ENCODE measurements at places on chromosomes 6 and 20. TPM values are rescaled to one million over a fixed set of nuclear protein-coding genes. Genes with fewer than 3 reads are reported as not detected.

Gene PSORS1C1
- 0.62 TPM for total RNA-seq

Gene EMILIN3
- total RNA-seq, result 9.9 TPM

GRCh38 chr20:19577692-19578091, 180.4 kb upstream of the RIN2 start:
- no peak for DNase-seq

DNA sequence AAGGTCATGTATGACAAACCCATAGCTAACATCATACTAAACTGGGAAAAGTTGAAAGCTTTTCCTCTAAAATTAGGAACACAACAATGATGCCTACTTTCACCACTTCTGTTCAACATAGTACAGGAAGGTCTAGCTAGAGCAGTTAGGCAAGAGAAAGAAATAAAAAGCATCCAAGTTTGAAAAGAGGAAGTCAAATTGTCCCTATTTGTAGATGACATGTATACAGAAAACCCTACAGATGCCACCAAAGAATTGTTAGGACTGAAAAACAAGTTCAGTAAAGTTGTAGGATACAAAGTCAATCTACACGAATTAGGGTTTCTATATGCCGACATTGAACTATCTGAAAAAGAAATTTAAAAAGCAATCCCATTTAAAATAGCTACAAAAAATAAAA, 89.4 kb upstream of the GLP1R start:
- no peak for DNase-seq

All from sciatic nerve (tissue), 2 donors.